NCI-H510A (cell line): ENCODE measurements at places on chromosomes 3 and 15.

GRCh38 chr3:187359798-187360486, 8.2 kb upstream of the RTP4 start:
- no peak for DNase-seq

DNA sequence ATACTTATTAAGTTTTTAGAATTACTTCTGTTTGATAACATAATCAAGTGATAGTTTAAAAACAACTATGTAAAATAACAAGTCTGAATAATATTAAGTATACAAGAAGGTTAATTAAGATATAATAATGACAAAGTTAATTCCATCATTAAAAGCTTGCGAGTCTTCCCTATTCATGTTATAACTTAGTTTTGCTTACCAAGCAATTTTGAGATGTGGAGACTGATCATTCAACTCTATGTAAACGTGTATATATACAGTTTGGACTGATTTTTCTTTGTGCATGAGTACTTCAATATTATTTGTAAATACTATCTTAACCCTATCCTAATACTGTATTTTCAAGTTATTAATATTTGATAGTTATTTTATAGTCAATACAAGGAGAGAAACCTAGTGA, 870.9 kb downstream of the GBE1 start:
- no peak for DNase-seq

DNA sequence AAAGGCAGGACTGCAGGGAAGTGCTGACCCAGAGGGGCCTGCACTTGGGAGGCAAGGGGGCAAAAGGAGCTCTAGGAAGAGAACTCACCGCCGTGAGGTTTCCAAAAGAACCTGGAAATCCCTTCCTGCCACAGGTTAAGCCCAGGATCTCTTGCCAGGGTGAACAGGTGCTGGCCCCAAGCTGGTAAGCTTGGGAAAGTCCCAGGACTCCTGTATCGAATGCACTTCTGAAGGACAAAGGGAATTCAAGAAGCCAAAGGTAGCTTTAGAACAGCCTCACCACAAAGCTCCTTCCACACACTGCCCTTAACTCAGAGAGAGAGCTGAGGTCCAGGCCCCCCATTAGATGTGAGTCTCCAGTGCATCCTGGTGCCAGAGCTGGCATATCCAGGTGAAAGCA, 11.9 kb upstream of the SKIC8 start:
- no peak for DNase-seq

DNA sequence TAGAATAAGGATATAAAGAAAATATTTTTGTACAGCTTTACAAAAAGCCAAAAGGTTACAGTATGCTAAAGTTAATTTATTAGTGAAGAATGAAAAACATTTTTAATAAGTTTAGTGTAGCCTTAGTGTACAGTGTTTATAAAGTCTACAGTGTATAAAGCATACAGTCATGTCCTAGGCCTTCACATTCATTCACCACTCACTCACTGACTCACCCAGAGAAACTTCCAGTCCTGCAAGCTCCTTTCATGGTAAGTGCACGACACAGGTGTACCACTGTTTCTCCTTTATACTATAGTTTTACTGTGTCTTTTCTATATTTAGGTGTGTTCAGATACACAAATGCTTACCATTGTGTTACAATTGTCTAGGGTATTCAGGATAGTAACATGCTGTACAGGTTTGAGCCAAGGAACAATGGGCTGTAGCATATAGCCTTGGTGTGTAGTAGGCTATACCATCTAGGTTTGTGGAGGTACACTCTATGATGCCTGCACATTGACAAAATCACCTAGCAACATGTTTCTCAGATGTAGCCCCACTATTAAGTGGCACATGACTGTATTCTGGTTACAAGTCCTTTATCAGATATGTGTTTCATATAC, 197.1 kb upstream of the KBTBD8 start:
- no peak for DNase-seq

DNA sequence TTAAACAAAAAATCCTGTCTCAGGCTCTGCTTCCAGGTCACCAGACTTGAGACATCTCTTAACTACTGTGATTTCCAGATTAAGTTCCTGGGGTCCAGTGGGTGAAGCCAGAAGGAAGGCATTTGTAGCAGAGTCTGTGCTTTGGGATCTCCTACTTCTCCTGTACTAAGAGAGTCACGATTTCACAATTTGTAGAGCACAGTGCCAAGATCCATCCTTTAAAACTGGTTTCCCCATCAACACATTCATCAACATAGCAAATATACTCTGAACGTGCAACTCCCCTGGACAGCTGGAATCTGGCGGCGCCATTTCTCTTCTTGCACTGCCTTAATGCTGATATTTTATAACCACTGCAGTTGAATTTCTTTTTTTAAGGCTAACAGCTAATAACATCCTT, 33.2 kb downstream of the CDCP1 start:
- no peak for DNase-seq

DNA sequence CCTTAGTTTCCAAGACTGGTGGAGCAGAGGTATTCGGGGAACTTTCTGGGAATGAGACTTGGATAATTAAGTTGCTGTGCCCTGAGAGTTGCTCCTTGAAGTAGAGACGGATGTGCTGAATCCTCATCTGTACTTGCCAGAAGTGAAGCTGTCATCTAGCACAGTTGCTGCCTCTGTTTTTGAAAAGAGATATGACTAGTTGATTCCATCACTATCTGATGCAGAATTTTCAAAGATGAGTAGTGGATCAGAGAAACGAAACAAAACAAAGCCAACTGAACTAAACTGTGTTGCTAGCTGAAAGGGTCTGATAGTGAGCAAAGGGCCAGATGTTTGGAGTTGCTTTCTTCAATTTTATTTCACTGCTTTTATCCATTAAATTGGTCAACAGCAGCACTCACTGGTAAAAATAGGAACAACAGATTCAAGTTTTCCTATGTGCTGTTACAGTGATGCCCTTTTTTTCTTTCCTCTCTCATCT, 52.7 kb downstream of the MITF start:
- no peak for DNase-seq

GRCh38 chr3:133865136-133865855, 30.4 kb downstream of the RAB6B start:
- no peak for DNase-seq

GRCh38 chr15:45221967-45222366, 30.1 kb upstream of the SLC28A2 start:
- no peak for DNase-seq
